ENCODE measurements at places on chromosomes 5 and 9.
A peak's percentile ranks its signal among the peaks of the same experiment; 100 is the strongest.

GRCh38 chr5:10228288-10228687, 21.4 kb downstream of the ATPSCKMT start:
- DNase-seq, result no peak

GRCh38 chr5:80763211-80763610, 108.4 kb upstream of the DHFR start:
- no peak for DNase-seq

DNA sequence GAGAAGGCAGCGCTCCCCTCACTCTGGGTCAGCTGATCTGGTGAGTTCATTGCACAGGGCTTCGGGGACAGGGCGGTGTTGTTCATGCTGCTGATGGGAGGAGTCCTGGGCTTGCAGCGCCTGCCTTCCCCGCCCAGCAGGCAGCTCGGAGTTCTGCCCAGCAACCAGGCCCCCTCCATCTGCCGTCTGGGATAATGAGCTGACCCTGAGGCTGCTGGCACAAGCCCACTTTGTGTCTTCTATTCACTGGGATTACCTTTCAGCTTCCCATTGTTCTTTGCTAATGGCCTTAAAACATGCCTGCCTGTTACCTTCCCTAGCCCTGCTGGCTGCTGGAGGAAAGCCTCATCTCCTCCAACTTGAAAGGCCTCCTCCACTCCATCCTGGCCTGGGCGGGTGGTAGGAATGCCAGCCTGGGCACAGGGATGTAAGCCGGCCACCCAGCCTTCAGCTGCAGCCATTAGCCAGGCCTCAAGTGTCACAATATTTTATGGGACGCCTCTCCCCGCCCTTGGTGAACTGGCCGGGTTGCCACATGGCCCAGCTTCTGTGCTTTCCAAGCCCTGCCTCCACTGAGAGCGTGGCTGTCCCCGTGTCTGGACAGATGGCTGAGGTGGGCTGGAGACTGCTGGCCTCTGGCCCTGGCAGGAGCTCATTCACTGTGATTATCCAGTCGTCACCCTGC, 70.4 kb downstream of the GADD45G start:
- peak; percentile 80 for DNase-seq

DNA sequence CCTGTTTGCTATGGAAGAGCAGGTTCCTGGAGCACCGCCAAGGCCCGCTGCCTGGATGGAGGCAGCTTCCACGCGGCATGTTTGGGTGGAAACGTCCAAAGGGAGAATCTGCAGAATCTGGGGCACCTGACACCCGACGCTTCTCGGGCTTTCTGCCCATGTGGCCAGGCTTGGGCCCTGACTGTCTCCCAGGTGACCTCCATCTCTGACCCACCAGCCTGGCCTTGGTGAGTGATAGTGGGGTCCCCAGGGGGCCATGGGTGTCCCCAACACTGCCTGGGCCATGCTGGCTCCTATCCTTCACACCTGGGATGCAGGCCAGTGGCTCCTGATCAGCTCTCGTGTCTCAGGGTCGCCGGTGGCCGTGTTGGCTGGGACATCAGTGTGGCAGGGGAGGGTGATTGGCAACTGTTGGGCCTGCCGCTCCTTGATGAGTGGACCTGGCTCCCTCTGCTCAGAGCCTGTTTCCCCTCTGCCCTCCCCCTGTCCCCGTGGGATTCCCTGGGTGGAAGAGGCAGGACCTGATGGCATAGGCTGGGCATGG, 34.0 kb downstream of the GLT6D1 start:
- no peak for DNase-seq

GRCh38 chr5:31639481-31640411, 815 bp downstream of the PDZD2 start:
- DNase-seq, result peak; percentile 26

GRCh38 chr9:95887926-95888497, 12.5 kb downstream of the ERCC6L2 start:
- no peak for DNase-seq

DNA sequence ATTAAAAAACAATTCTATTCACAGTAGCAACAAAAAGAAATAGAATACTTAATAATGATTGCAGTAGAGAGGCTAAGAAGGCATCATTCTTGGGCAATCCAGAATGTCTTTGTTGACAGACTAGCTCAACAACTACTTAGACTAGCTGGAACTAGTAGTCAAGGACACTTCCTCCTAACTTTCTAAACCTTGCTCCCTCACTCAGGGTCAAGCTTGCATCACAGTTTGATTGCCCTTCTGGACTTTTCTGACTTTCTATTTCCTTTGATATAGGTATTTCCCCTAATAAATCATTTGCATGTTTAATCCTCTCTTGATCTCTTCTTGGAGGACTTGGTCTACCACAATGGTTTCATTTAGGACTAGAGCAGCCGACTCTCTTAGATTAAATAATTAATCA, 1107.9 kb downstream of the PTPRD start:
- no peak for DNase-seq

- DNase-seq, result no peak
Observed at GRCh38 chr5:151480384-151481293, 33.2 kb downstream of the SLC36A1 start.

DNA sequence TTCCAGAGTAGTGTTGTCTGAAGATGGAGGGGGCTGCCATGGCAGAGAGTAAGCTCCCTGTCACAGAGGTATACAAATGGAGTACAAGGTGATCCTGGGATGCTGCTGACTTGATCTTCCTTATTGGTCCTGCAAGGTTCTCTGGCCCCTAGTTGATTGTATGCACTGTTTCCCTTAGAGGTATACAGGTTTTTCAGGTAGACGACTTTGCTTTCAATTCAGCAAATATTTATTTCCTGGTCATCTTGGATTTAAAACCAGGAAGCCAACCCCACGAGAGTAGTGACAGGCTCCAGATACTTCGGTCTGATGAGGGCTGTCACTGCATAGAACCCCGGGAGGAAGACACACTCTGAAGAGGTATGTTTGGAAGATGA, 16.5 kb upstream of the TRIM14 start:
- DNase-seq, result no peak

- DNase-seq, result no peak
Observed at GRCh38 chr5:6822068-6822467, 108.8 kb downstream of the TENT4A start.

GRCh38 chr9:133406480-133407307, 11.1 kb downstream of the REXO4 start:
- DNase-seq, result peak; percentile 85

DNA sequence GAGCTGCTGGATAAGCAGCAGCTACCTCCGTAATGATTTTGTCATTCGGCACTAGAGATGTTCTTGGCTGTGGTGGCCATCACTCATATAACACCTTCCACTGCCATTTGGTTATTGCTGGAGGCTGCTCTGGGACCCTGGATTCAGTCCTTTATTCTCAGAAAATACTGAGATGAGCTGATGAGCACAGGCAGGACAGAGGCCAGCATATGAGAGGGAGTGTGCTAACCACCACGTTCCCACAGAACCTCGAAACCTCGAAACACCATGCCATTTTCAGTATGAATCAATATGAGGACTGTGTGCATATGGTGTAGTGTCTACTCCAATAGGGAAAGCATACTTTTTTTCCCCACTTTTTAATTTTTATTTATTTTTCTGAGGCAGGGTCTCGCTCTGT, 56.6 kb downstream of the ADAM19 start:
- DNase-seq, result no peak

DNA sequence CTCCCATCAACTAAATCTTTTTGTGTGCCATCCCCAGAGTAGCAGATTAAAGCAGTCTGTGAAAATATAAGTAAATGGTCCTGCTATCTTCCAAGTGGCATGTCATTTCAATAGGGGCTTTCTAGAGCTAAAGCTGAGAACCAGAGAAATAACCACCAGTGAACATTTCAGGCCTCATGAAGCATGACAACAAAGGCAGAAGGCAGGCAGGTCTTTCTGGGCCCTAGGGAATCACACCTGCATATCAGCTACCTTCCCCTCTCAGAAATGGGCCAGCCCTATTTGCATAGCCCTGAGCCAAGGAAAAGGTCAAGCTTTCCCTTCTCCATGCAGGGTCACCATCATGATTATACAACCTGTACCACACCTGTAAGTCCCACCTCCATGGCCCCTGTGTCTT, 205.3 kb downstream of the DEPDC1B start:
- DNase-seq, result no peak

DNA sequence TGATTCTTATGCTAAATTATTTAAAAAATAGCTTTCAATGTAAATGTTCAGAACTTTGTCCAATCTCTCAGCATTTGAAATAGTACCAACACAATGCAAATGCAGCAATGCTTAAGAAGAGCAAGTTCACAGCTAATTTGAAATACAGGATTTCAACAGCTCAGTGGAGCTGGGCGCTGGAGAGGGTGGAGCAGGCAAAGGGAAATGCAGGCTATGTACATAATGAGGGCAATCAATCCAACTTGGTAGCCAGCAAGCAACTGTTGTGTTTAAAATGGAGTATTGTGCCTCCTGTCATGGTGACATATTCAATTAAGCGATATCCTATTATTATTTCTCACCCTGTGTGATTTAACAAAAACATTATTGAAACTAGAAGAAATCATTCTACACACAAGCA, 568.8 kb downstream of the PSAT1 start:
- DNase-seq, result peak; percentile 14

DNA sequence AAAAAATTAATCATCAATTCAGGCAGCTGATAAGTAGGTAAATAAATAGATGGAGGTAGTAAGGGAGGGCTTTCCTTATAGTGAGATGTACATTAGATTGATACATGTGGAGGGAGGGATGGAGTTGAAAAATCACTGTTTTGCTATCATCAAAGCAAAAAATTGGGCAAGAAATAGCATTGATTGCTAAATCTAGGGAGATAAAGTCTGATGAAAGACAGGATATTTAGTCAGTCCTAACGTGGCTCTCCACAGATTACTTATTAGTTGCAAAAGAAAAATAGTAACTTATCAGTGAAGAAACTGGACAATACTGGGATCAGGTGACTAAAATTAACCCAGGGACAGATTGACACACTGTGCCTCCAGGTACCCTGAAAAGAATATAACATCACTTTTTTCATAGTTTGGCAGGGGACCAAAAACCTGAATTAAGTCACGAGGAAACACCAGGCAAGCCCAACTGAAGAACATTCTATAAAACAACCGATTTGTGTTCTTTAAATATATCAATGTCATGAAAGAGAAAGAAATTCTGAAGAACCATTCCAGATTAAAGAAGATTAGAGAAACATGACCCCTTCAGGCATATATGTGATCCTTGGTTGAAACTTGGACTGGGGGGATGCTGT, 27.1 kb upstream of the GOLPH3 start:
- no peak for DNase-seq

DNA sequence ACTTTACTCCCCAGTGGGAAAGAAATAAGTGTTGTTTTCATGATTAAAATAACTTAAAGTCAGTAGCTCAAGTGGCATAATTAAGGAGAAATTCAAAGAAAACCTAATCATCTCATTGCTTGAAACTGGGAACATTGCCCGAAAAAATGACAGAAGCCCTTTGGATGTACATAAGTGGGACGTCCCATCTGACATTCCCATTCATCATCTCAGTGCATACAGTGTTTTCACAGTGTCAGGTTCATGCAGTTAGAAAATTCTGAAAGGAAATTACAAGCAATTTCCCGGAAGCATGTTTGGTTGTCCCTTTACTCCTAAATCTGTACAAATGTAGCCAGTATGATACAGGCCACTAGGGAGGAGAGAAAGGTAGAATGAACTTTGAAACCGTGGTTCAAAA, 95.6 kb downstream of the ADAMTS16 start:
- DNase-seq, result no peak

DNA sequence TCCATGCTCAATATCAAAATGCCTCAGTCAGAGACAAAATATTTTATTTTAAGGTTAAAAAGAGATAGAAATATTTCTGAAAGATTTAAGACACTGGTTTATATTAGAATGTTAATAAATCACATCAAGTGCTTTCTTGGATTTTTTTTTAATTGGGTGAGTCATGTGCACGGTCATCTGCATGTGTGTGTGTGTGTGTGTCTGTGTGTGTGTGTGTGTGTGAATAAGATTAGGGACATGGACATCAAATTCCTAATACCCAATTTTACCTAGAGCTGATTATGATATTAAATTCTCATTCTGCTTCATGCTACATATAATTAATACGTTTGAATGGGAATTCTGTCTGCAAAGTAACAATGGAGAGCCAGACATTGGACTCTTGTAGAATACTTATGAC, 122.9 kb downstream of the BASP1 start:
- DNase-seq, result no peak

DNA sequence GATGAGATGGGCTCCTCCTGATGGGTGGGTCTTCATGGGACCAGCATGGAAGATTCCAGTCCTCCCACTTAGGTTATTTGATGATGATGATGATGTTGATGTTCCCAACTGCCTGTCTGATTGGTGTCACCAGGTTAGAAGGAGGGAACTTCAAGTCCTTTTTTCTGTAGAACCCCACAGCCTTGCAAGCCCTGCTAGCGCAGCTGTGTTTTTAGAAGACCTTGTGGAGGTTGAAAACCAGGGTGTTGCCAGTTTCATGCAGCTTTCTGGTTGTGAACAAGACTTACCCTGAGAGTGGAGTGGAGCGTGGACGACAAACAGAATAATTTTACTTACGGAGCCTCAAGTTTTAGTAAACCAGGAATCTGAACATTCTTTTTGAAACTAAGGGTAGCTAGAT, 83.0 kb downstream of the TRIO start:
- DNase-seq, result no peak

DNA sequence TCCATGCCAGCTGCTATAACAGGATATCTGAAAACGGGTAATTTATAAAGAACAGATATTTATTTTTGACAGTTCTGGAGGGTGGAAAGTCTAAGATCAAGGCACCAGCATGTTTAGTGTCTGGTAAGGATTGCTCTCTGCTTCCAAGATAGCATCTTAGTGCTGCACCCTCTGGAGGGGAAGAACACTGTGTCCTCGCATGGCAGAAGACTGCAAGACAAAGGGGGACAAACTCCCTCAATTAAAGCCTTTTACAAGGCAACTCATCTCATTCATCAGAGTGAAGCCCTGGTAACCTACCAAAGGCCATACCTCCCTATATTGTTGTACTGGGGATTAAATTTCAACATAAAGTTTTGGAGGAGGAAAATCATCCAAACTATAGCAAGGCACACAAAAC, 298.9 kb upstream of the EDIL3 start:
- no peak for DNase-seq
